ENCODE measurements at places on chromosomes 7 and 10.

DNA sequence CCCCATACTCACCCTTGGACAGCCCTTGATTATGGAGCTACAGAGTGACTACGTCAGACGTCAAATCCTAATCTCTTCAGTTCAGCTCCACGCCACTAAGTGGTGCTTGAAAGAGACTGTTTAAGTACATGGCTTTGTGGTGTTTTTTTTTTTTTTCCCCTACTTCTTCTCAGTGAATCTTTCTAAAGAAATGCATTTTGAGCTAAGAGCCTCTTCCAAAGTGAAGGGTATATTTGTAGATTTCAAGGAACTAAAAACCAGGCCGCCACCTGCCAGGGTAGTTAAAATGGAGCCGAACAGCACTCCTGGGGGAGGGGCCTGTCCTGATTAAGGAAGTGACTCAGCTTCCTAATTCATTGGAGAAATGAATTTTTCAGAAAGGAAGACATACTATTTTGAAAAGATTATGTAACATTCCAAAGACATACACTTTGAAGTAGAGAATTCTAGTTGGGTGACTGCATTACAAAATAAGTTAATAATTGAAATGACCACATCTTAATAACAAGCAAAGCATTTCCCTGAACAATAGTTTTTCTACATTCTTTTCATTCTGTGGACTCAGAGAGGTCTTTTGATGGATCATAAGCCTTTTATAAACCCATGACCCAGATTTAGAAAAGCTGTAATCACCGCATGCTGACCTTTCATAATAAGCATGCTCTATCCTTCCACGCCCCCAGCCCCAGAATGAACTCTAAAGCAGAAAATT lies 20.6 kb upstream of the VPS41 start:
- no peak for DNase-seq

GRCh38 chr10:70578371-70578947 lies 24.1 kb downstream of the PRF1 start:
- DNase-seq: no peak

DNA sequence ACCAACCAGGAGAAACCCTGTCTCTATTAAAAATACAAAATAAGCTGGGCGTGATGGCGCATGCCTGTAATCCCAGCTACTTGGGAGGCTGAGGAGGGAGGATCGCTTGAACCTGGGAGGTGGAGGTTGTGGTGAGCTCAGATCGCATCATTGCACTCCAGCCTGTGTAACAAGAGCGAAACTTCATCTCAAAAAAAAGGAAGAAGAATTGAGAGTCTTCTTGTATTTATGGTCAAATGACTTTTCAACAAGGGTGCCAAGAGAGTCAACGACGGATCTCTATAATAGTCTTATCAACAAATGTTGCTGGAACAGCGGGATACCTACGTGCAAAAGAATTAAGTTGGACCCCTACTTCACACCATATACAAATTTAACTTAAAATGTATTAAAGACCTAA lies 21.6 kb upstream of the JAZF1 start:
- DNase-seq: no peak

GRCh38 chr7:124914298-124914697 lies 15.3 kb downstream of the POT1 start:
- no peak for DNase-seq

GRCh38 chr10:9707216-9707615 lies 1310.5 kb upstream of the CELF2 start:
- no peak for DNase-seq

DNA sequence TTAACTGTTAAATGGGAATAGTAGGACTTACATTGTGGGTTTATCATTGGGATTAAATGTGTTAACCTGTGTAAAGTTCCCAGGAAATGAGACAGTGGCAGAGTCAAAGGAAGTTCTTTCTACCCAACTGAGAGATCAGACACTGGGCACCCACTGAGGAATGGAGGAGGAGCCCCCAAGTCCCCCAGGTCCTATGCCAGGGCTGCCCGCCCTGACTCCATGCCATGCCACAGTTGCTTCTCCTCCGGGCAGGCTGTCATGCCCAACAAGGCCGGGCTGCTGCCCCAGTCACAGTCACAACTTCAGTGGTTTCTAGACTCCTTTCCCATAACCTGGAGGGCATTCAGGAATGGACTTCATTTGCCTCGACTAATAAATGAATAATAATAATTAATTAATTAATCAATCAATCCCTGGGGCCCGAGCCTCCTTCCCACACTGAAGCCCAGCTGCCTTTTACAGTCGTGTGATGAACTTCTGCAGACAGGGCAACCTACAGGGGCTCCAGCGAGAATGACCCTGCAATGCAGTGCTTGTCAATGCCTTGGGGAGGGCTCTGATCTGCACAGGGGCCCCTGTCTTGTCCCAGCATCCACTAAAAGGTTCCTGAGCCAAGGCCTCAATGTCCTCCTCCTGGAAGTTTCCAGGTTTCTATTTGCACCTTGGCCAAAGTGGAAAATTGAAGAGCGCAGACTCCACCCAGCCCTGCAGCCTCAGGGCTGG lies 32.4 kb downstream of the DRGX start:
- DNase-seq: no peak

DNA sequence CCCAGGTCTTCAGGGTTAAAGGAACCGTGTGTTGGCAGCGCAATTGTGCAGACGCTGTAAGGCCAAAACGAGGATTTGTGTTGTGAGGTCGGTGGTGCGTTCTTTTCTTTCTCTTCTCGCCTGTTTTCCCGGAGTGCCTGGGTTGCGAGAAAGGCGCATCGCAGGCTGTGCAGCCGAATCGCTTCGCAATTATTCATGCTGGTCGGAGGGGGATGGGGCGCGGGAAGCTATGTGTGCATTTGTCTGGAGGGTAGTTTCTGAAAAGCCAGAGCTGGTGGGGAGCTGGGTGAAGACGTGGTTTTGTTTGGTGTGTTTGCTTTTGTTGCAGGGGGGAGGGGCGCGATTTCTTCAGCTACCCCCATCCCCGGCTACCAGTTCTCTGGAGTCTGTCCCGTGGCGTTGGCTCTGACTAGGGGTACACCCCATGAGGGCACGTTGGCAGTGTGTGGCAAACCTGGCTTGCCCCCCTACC lies 2.1 kb downstream of the MXI1 start:
- peak; percentile 84 for DNase-seq

GRCh38 chr7:16668049-16668858 lies 22.3 kb downstream of the BZW2 start:
- DNase-seq: peak; percentile 86

- DNase-seq: no peak
Measured at GRCh38 chr7:121638286-121638685, 234.7 kb upstream of the PTPRZ1 start.

- DNase-seq: no peak
Measured at GRCh38 chr7:5701085-5701914, 80.2 kb downstream of the RNF216 start.

GRCh38 chr7:155509725-155510551 lies 36.4 kb downstream of the CNPY1 start:
- no peak for DNase-seq

GRCh38 chr10:119253433-119254174 lies 46.2 kb downstream of the GRK5 start:
- no peak for DNase-seq

GRCh38 chr7:99041526-99041925 lies 102.4 kb downstream of the SMURF1 start:
- DNase-seq: no peak

DNA sequence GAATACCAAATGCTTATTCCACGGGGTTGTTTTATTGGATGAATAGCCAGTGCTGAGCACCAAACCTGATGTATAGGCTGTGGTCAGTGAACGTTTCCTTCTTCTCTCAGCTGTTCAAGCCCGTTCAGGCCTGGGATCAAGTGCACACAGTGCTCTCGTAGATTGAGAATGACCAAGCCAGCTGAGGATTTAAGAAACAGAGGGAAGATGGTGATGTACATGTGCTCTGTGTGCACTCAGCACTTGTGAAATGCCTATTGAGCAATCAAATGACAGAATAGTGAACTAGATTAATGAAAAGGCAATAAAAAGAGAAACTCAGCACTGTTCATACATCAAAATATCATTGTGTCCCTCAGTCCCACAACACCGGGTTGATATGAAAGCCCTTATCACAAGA lies 302.5 kb downstream of the BMPER start:
- DNase-seq: no peak

DNA sequence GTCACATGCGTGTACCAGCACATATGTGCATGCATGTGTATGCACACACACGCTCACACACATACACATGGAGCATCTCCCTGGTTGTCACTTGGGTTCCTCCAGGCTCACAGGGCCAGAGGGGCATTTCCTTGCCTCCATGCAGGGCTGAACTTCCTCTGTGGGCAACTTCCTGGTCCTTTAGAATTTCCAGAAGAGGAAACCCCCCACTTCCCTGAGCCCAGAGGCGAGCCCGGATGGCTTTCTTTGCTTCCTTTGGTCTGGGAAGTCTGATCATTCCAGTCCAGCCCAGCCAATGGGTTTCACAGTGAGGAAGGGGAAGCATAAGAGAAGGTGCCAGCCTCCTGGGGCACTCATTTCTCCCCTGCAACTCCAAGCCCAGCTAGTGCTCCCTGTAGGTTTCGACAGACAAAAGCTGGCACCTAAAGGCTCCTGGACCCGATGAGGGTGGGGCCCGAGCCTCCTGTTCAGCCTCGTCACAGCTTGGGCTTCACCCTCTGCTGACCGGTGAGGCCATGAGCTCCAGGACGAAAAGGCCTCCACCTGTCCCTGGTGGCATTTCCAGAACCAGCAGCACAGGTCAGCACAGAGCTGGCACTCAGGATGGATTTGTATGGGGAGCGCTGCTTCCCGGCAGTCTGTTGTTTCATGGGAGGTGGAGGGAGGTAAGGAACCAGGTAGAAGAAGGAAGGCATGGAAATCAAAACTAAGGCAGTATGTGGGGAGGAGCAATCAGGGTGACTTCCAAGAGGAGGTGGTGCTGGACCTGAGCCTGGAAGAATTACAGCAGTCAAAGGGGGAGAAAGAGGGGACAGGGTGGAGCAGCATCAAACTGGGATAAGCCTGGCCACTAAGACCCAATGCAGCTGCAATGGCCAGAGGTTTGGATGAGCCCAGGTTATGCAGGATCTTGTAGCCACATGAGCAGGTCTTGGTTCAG lies 23.7 kb downstream of the BTBD16 start:
- no peak for DNase-seq

DNA sequence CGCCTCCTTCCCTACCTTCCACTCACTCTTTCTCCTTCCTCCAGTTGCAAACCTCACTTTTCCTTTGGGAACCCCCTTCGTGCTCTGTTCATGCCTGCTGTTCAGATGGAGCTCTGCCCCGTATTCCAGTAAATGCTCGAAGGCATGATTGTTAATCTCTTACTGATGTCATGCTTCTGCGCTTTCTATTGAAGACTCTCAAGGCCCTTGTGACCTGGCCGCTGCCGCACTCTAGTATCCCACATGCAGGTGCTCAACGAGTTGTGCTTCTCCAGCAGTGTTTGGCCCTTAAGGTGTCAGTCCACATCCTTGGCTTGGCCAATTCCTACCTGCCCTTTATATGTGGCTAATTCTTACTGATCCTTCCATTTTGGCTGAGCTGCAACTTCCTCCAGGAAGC lies 158.6 kb downstream of the ADAM12 start:
- DNase-seq: no peak

- peak; percentile 92 for DNase-seq
Measured at GRCh38 chr7:100626530-100627237, 14.3 kb downstream of the MOSPD3 start.

DNA sequence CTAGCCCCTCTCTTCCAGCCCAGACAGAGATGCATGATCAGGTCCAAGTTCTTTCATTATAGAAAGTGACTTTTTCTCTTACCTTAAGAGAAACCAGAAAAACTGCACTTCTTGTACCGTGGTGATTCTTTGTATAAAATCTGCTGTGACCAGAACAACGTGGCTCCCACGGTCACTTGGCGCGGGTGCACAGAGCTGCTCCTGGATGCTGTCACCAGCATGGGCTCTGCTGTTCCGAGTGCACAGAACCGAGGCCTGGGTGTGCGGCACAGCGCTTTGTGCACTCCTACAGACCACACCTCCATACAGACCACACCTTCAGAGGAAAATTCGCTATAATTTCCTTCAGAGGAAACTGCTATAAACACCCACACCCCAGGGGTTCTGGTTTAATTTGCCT lies 26.0 kb downstream of the VIPR2 start:
- no peak for DNase-seq

- peak; percentile 28 for DNase-seq
Measured at GRCh38 chr7:135761751-135762488, 13.3 kb upstream of the FAM180A start.

GRCh38 chr10:535051-535450 lies 154.4 kb downstream of the DIP2C start:
- DNase-seq: no peak

DNA sequence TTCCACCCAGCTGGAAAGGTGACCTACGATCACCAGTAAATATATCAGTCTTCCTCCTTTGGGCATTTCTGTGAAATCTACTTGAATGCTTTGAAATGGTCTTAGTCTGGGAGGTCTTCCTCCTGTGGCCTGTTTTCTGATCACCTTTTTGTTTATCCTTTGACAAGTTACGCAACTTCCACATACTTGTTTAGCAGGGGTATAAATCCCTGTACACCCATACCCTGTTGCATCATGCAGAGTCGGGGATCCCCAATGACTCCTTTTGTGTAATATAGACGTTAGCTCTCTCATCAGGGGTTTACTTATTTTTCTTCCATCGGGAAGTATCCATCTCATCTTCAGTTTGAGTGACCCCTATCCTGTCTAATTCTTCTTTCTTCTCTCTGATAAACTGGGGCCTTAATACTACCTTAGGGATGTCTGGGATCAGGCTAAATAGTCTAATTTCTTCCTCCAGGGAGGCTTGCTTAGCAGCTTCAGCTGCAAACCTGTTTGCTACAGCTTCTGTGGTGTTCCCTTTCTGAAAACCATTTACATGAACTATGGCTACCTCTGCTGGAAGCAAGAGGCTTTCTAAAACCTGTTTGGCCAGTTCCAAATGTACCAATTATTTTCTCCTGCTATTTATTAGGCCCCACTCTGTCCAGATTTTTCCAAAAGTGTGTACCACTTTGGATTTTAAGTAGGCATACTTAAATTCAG lies 25.8 kb downstream of the MAPK8 start:
- no peak for DNase-seq

DNA sequence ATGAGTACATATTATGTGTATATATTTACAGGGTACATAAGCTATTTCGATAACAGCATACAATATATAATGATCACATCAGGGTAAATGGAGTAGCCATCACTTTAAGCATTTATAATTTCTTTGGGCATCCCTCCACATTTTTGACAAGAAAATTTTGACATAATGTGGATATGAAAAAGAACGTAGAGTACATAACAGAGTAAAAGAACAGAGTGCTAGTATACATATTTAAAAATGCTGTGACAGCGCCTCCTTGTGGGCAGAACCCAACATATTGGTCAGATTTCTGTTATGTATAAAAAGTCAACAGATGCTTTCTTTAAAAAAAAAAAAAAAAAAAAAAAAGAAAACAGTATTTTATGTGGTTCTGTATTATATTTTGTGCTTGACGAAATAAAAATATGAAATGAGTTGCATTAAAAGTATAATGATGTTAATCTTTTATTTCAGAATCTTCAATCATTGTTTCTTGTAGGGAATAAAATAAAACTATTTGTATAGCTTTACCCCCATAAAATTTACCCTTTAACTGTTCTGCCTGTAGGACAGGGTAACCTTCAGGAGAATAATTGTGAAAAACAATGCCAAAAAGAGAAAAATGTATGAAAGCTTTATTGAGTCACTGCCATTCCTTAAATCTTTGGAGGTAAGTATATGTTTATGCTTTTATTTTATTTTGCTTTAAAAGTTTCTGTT lies 18.3 kb upstream of the HBP1 start:
- DNase-seq: peak; percentile 82

GRCh38 chr10:46064269-46064817 lies 18.3 kb upstream of the MSMB start:
- DNase-seq: no peak

GRCh38 chr10:128922619-128923196 lies 544.3 kb upstream of the MGMT start:
- no peak for DNase-seq
